Stimulated activated CD4-positive, alpha-beta T cell treated with anti-CD3 and anti-CD28 coated beads, Interleukin-1b, Interleukin-23, amount 100 ng/mL, for 1 hour (primary cell): ENCODE measurements at places on chromosomes 6 and 20.

- DNase-seq: no peak
Observed at GRCh38 chr6:44133003-44133931, 5.9 kb downstream of the TMEM63B start.

DNA sequence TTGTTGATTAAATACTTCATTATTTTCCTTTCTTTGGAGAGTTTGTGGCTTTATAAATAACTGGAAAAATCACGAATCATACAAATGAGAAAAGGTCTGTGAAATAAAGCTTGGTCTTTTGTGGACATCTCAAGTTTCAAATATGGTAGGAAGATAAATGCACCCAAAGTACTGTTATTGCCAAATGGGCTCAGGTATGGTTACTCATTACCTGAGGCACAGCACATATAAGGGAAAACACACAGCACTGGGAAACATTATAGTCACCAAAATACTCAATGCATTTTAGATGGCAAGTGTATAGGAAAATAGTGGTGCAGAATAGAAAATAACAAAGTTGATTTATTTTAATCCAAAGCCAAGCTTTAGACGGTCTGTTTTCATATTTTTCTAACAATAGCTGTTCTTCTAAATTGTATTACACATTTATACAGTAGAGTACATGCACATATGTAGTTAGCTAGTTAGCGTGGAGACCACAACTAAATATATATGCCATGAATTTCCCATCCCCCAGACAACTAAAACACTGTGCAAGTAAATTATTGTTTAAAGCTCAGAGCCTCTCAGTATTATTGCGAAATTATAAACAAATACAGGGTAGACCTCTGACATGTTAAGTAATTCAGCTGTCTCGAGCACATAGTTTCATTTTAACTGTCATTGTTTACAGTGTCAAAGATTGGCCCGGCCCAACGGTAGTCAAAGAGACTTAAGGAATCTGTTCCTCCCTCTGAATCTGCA, 336.0 kb downstream of the SYNE1 start:
- DNase-seq: no peak

DNA sequence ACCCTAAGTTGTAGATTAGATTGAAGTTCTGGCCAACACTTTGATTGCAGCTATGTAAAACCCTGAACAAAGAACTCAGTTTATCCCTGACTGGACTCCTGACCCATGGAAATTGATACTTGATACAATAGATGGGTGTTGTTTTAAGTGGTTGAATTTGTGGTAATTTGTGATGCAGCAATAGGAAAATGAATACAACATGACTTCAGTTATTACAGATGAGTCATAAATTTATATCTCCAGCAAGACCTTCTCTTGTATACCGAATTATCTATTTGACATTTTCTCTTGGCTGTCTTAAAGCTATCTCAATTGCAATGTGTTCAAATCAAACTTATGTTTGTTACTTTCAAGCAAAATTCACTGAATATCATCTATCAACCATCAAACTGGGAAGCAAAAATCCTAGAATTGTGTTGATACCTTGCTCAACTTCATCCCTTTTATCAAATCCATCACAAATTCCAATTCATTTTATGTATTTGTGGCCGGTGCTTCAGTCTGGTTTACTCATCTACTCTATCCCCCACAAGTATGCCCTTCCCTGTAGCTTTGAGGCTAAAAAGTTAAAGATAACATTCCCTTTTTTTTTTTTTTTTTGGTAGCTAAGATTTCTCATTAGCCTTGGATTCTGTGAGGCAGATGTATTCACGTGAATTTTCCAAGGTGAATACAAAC, 129.4 kb upstream of the CENPW start:
- DNase-seq: no peak

DNA sequence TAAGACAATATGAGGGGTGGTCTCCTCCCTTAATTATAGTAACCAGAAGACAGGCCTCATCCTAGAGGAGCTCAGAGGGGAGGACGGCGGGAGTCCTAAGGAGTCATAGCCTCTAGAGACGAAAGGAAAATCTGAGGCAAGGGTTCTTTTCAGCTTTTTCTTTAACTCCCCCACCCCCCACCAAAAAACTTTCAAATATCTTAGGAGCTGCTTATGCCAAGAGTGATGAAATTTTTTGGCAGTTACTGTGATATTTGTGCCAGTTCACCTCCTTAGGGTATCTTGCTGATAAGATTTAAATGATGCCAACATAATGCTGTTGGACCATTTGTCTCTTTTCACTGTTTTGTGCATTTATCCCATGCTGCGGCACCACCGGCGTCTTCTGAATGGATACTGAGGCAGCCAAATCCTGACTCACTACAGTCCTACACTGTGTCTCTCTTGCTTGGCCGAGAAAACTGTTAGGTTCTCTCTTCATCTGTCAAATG, 44.5 kb upstream of the DSE start:
- no peak for DNase-seq

DNA sequence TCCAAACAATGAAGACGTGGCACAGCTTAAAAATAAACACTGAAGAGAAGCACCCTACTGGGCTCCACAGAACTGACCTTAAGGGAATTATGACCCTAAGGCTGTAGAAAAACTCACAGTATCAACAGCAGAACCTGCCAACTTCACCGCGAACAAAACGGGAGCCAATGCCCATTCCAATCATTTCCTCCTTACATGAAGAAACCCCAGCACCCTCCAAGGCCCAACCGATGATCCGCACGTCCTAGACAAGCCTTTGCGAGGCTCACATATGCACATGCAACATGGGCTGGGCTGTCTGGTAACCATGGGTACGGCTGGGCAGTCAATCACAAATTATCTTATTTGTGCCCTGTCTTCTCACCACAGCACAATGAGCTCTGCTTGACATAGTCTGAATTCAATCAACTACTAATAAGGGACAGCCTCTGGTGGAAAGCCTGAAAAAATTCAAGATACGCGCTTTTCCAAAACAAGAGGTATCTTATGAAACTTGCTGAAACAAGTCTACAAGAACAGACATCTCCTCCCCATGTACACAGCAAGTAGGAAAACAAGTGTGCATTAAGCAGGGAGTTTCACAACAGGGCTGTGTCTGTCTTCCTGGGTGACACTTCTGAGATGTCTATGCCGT, 1.7 kb downstream of the DIDO1 start:
- no peak for DNase-seq

- DNase-seq: no peak
Observed at GRCh38 chr6:46637145-46637544, 15.5 kb downstream of the CYP39A1 start.

- no peak for DNase-seq
Observed at GRCh38 chr6:123810214-123810613, 6.5 kb downstream of the NKAIN2 start.

GRCh38 chr6:155970472-155970871, 514.8 kb upstream of the NOX3 start:
- DNase-seq: no peak

GRCh38 chr20:41784209-41784958, 166.2 kb upstream of the CHD6 start:
- DNase-seq: no peak

DNA sequence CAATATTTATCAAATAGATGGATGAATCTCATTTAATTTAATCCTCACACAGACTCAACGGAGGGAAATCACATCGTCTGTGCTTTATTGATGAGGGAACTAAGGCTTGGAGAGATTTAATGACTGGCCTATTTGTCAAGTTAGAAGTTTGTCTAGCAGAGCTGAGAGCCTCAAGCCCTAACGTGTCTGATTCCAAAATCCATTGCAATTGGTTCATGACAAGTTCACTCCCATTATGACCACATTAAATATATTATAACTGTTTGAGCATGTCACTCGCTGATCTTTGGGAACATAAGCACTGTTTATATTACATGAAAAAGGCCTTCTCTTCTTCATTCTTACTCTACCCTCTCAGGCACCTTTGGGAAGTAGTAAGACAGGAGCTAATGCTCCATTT, 89.4 kb upstream of the SIRPA start:
- no peak for DNase-seq
